ENCODE measurements at places on chromosomes 1 and 21.

DNA sequence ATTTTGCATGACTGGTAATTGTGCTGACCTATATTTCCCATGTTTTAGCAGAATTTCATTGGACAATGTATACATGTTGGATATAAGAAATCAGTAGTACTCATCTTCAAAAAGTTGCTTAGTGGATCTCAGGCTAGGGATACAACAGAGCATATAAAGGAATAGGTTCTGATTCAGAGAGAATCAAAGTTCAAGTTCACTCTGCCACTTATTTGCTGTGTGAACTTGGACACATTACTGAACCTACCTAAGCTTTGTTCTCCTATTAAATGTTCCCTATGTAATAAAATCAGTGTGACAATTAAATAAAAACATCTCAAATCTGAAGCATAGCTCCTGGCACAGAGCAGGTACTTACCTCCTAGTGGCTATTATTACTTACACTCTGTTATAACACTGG lies 9.3 kb downstream of the CD58 start:
- DNase-seq, result no peak

- DNase-seq, result no peak
These were observed 21.9 kb upstream of the PADI6 start for GRCh38 chr1:17350083-17350482.

- no peak for DNase-seq
These were observed 24.9 kb downstream of the ATP5PF start for GRCh38 chr21:25709684-25710265.

- DNase-seq, result no peak
These were observed 1.8 kb downstream of the C2CD2 start for GRCh38 chr21:41951876-41952567.

DNA sequence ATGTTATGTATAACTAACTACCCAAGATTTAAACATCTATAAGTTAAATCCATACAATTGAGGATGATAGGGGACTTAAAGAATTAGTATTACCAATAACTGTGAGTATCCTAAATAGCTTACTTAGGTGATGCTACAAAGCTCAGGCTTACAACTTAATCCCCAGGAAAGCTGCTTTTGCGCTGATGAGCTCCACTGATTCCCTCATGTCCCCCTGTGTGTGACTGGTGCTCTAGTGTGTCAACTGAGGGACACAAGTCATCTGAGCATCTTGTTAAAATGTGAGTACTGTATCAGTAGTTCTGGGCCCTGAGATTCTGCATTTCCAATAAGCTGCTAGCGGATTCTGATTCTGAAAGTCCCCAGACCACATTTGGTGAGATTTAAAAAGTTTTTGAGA lies 1458.8 kb downstream of the MRPL39 start:
- no peak for DNase-seq

DNA sequence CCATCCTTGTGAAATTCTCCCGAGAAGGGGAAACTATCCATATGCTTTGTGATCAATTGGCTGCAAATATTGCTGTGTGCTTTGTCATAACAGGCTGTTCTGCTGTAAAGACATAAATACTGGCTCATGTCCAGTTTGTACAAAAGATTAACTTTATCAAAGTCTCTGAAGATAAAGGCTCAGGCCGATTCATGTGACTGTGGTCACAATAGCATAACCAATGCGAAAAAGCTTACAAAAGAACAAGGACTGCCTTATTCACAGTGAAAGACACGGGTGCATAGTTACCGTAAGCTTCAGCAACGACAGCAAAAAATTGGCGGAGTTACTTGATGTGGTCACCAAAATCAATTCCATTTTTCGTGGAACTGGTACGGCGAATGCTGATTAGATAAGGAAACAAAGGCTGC lies 173.6 kb upstream of the CHRM3 start:
- DNase-seq, result no peak

- DNase-seq, result no peak
These were observed 402.9 kb downstream of the RWDD3 start for GRCh38 chr1:95636897-95637296.

DNA sequence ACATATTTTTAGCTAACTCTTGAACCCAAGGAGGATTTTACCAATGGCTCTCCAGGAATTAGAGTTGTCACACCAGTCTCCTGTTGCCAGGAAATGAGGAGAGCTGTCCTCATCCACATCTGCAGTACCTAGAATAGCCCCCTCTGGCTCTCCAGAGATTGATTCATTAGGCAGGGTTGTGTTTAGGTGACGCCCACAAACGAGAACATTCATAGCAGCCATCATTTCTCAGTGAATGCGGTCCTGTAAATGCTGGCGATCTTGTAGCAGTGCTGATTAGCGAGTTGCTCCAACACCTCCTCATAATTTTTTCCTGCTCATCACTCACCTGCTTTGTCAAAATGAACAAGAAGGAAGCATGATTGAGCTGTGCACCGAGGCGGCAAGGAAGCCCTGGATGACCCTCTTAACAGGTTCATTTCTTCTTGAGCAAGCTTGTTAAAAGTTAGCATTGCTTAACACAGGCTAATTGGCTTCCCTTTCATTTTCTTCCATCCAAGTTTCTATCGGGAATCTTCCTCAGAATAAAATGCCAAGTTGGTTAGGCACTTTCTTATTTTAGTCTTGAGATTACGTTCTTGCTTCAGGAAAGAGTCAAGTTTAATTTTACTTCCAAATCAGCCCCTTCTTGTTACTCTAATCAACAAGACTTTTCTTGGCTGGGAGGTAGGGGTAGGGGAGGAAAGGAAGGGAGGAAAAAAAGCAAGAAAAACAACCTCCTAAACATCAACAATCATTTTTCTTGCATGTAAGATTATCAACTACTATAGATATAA lies 16.5 kb upstream of the KLHDC8A start:
- no peak for DNase-seq

DNA sequence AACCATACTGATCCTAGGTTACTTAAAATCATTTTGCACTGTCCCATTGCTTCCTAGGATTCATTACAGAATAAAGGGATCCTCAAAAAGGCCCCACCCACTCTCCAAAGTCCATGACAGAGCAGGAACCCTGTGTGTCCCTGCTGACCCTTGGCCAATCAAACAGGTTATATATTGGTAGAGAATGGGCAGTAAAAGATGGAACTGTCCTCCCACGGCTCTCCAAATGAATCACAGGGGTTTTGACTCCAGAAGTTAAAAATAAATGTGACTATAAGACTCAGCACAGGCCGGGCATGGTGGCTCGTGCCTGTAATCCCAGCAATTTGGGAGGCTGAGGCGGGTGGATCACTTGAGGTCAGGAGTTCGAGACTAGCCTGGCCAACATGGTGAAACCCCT lies 65.5 kb downstream of the ACOT7 start:
- no peak for DNase-seq

GRCh38 chr1:180544050-180544449 lies 14.7 kb upstream of the OVAAL start:
- DNase-seq, result no peak

GRCh38 chr1:105544475-105544874 lies 1512.0 kb upstream of the PRMT6 start:
- no peak for DNase-seq

DNA sequence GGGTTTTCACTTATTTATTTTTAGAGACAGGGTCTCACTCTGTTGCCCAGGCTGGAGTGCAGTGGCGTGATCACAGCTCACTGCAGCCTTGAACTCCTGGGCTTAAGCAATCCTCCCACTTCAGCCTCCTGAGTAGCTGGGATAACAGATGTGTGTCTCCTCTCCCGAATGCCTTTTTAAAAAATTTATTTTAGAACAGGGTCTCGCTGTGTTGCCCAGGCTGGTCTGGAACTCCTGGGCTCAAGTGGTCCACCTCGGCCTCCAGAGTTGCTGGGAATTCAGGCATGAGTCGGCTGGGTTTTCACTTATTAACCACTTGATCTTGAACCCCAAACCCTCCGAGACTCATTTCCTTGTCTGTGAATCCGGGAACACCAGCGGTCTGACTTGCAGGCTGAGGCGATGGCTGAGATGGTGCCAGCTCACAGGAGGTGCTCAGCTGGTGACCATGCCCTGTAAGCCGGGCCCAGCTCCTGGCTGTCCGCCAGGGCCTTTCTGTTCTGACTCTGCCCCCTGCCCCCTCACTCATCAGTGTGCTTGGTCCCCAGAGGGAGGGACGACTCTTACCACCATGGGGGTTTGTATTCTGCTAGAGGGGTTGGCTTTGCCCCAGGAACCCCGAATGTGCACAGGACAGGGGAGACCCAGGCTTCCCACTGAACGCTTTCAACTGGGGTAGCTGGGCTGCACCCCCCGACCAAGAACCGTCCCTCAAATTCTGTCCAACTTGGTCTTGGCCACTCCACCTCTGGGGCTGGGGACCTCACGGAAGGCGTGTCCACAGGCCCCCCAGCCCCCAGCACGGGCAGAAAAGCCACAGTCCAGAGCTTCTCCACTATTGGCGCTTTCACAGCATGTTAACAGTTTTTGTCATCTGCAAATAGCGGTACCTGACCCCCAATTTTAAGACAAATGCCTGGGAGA lies 22.5 kb downstream of the MMEL1 start:
- DNase-seq, result no peak

- peak; percentile 95 for DNase-seq
These were observed at the start of gene TM2D1 for GRCh38 chr1:61724813-61725694. Gene TM2D1, minus strand, starts transcription at chr1:61725141. Its CDS starts 21 bp downstream, at chr1:61725120.

- DNase-seq, result no peak
These were observed 122.8 kb downstream of the ACTL8 start for GRCh38 chr1:17877896-17878295.

DNA sequence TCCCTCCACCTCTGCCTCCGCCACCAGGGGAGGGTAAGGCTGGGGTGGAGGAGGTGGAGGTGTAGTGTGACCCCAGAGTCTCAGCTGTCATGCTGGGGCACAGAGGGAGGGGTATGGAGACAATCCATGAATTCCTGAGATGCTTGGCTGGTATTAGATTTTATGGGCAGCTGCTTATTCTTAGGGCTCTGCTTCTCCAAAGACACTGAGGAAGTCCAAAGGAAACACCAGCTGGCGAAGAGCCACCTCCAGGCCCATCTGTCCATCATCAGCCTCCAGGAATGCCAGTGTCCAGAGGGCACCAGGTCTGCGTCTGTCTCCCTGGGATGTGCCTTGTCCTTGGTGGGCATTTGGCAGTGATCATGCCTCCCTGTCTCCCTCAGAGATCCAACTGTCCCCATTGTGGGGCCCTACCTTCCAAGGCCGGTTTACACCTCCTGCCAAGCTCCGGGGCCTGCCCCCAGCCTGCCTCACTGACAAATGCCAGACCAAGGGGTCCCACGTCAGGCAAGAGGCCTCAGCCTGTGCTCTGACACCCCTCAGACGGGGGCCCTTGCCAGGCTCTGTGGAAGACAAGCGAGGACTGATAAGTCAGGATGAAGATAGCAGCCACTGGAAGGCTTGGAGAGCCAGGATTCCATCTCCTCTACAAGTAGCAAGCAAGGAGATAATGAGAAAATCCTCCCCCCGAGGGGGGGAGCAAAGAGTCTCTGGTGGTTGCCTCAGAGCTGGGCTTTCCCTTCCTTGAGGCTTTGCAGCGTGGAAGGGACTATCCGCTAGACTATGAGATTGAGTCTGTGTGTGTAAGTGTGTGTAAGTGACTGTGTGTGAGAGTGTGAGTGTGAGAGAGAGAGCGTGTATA lies 1.6 kb downstream of the TNNI1 start:
- no peak for DNase-seq
